Sigmoid colon (tissue), 7 donors: ENCODE measurements at places on chromosomes 5 and 9. TPM values are rescaled to one million over a fixed set of nuclear protein-coding genes. Genes with fewer than 3 reads are reported as not detected.

GRCh38 chr9:110180511-110181434, 27.2 kb downstream of the C9orf152 start:
- peak; percentile 77 for DNase-seq

DNA sequence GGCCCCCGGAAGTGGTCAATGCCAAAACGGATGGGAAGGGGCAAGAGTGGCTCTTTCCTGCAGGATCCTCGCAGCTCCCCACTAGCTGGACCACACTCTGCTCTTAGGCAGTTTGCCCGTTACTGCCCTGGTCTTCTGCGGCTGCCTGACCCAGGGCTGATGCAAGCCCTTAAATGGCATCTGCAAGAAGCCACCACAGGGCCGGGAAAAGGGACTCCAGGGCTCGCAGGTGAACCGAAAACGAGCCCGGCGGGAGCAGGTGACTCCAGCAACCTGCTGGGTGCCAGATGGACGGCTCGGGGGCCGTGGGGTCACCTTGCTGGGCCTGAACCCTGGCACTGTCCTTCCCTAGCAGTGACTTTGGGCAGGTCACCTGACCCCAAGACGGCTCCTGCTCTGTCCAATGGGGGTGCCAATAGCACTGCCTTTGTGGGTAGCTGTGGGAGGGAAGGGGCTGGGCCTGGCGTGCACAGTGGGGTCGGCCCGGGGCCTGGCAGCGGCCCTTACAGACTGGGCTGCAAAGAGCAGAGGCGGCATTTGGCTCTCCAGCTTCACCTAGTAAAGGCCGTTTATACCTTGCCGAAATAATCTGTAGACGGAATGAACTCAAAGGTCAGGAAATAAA, 1.3 kb downstream of the TMEM250 start:
- DNase-seq = no peak

ITGA2 gene
- 0.69 TPM for polyA plus RNA-seq

CACNA1B gene
- polyA plus RNA-seq = 0.39 TPM

GRCh38 chr9:103037508-103038477, 42.7 kb downstream of the CYLC2 start:
- DNase-seq = no peak

CNTFR gene
- 1.6 TPM for polyA plus RNA-seq

DNA sequence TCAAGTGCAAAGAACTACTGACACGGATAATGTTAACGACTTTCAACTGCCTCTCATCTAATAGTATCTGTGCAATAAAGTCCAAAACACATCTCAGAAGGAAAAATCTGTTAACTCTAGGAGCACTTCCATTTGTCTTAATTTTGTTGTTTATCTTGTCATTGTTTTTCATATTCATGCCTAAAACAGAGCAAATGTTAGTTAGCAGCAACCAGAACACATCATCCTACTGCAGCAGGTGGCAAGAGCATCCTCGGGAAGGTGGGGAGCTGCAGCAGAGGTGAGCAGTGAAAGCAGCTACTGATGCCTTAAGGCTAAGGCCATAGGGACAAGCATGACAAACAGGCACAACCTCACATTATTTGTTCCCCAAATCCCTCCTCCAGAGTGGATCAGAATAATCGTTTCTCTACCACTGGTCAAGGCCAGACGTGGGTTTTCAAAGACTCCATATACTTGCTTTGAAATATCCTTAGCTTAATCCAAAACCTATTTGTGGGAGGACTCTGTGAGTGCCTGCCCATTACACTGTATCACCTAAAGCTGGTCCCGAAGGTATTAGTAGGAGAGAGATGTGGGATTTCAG, 1.0 kb downstream of the HMGCS1 start:
- DNase-seq = no peak

GRCh38 chr9:7974335-7974960, 174.9 kb upstream of the DMAC1 start:
- no peak for DNase-seq

DNA sequence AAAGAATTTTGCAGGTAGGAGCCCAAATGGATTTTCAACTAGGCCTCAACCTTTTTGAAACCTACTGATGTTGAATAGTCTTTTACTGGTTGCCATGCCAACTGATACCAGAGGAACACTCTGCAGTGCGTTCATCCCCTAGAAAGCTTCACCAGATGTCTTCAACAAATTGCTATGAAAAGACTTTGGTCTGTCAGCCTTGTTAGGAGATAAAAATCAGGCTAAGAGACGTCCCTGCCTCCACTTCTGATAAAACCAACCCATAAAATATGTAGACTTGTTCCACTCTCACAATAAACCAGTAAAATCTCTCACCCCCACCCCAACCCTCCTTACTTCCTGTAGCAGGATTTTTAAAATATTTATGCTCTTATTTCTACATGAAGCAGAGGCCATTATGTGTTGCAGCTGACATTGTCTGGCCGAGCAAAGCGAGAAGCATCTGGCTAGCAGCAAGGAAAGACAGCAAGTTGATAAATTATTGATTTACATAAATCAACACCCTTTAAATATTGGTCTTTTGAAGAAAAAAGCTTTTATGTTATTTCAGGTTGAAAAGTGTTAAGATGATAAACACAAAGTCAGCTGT, 428.7 kb downstream of the ISL1 start:
- no peak for DNase-seq

DNA sequence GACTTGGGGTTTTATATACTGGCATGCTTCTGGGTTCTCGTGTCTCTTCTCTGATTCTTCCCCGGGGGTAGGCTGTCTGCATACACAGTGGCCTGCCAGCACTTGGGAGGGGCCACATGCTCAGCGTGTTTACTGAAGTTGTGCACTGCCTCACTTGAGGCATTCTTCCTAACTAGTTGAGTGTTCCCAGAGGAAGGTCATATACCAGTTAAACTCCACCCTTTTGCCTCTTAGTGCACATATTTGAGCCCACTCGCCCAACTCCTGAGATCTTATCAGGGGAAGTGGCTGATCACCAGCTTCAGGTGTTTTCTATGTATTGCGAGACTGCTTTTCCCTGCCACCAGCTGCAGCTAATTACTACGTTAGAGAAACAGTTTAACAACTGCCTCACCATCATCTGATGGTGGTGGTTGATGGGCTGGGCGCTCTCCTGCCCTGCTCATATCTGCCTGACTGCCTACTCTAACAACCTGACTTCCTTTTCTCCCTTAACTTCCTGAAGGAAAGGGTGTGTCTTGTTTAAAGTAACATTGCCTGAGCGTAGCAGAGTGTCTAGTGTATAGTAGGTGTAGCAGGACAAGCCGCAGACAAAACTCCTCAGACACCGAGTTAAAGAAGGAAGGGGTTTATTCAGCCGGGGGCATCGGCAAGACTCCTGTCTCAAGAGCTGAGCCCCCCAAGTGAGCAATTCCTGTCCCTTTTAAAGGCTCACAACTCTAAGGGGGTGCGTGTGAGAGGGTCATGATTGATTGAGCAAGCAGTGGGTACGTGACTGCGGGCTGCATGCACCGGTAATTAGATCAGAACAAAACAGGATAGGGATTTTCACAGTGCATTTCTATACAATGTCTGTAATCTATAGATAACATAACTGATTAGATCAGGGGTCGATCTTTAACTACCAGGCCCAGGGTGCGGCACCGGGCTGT, 60.1 kb upstream of the CLINT1 start:
- DNase-seq = no peak

GRCh38 chr5:132667761-132668705, 5.8 kb upstream of the IL4 start:
- no peak for DNase-seq

GRCh38 chr9:103287361-103287760, 292.2 kb downstream of the CYLC2 start:
- no peak for DNase-seq

GRCh38 chr5:6749026-6749716, 35.9 kb downstream of the TENT4A start:
- peak; percentile 41 for DNase-seq

LHX2 gene
- not detected for polyA plus RNA-seq

- DNase-seq = peak; percentile 91
Observed at GRCh38 chr9:98995059-98995671, 51.5 kb downstream of the COL15A1 start.

TEX48 gene
- polyA plus RNA-seq = not detected

- no peak for DNase-seq
Observed at GRCh38 chr9:96460882-96461281, 10.9 kb downstream of the HABP4 start.

DNA sequence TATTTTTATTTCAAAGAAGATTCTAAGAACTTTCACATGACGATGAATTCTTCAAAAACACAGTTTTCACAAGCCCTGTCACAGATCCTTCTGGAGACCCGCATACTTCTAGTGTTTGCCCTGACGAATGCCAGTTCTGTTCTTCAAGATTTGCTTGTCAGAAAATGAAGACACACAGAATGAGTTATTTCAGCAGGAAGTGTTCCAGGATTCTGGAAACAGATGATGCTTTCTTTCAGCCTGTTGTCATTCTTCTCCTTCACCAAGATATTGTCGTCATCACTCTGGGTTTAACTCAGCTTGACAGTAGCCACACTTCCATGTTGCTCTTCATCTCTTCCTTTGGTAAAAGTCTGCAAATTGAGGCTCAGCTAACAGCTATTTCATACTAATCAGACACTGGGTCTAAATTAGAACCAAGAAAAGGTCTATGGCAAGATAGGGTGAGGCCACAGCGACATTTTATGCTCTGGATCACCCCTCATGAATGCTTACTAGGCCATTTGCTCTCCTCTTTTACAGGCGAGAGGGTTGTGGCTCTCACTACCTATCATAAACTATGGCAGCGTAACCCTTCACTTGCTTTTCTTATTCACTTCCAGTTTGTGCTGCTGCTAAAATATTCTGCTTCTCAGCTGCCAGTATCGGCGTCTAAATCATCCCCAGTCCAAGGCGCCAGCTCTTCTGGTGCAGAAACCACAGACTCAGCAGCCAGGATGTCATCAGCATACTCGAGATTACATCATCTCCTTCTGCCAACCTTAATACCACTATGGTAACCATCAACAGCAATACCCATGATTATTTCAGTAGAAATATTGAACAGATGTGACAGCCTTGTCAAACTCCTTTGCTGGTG, 159.6 kb upstream of the TBCA start:
- DNase-seq = no peak

SHLD3 gene
- 2.3 TPM for polyA plus RNA-seq

CKMT2 gene
- 0.96 TPM for polyA plus RNA-seq
